ENCODE measurements at places on chromosomes 16 and 17.

DNA sequence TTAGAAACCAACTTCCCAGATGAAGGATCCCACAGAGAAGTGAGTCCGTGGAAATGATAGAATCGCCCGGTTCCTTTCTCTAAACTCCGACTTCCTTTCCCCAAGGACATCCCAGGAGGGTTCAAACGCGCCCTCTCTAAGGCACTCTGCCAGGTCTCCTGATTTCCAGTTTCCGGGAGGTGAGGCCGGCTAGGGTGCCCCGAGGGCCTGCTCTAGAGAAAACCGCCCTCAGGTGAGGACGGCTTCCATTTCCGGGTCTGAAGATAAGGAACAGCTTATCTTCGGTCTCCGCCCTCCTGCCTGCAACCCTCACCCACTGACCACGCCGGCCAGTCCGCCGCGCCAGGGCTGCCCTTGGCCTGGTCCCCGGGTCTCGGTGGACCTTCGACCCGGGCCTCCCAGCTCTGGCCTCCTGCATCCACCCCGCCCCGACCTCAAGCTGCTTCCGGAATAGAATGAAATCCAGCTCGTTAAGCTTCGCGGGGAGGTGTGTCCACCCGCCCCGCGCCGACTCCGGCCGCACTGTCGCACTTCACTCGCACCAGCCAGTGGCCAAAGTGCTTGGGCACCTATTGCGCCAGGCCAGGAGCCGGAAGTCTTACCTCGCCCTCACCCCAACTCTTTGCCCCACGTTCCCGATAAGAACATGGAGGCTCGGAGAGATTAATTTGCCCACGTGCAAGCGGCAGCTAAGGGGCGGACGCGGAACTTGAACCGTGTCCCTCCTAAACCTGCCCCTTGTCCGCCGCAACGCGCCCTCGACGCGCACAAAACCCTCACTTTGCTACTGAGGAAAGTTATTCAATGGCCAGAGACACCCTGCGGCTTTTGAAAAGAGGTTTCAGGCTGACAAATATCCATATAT lies 836 bp upstream of the MMP15 start:
- no peak for DNase-seq

DNA sequence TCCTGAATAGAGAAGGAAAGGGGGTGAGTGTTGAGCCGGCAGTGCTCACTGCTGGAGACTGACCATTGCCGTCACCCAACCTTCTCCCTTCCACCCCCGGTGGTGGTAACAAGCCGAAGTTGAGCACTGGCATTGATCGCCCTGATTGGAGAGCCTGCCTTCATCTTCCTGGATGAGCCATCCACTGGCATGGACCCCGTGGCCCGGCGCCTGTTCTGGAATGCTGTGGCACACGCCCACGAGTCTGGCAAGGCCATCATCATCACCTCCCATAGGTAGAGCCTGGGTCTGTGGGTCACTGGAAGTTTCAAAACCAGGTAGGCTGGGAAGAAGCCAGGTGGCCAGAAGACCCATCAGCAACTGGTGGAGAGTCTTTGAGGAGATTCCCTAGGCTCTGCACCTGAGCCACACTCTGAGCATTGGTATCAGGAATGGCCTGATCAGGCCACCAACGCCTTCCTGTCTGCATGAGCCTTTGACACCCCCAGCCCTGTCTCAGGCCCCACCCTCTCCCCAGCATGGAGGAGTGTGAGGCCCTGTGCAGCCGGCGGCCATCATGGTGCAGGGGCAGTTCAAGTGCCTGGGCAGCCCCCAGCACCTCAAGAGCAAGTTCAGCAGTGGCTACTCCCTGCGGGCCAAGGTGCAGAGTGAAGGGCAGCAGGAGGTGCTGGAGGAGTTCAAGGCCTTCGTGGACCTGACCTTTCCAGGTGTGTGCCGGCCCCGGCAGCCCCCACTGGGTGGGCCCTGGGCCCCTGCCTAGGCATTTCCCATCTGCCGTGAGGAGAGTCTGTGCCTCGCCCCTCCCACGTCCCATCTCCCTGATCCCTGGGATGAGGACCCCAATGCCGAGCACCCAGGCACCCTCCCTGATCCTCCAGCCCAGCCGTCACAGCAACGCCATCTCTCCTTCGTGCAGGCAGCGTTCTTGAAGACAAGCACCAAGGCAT lies 4.9 kb upstream of the CCNF start:
- DNase-seq, result no peak

DNA sequence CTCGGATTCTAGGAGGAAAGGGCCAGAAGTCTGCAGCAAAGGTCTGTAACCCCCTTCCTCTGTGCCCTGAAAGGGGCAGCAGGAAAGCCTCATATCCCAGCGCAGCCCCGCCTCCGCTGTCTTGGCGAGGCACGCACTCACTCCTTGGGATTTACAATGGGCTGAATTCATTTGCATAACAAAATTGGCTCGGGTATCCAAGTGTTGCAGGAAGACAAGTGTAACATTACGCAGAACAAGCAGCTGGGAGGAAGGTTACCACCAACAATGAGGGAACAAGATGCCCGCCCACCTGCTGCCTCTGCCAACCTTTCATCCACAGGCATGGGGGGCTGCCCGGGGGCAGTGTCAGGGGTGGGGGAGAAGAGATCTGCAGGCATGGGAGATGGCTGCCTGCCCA lies 130.4 kb downstream of the MRM1 start:
- DNase-seq, result no peak

DNA sequence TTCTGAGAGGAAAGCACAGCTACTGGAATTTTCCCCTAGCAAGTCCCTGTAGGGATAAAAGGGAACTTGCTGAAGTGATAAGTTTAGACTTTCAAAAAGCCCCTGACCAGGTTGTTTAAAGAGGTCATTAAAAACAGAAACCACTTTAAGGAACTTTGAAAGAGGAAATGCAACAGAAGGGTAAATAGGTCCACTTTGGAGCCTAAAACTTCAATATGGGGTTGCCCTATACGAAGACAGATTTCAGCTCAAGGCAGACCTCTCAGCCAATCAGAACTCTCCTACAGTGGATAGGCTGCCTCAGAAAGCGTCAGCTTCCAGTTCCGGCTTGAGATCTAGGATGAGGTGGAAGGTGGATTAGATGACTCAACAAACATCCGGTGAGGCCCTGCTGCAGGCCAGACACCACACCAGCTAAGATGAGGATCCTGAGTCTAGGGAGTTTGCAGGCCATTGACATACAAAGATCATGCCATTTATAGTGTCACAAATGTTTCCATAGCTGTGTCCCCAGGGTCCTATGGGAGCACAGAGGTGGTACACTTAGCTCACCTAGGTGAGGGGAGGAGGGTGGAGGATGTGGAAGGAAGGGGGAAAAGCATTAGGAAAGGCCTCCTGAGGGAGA lies 7.9 kb upstream of the MFSD6L start:
- DNase-seq, result no peak

GRCh38 chr16:88331989-88332920 lies 50.5 kb upstream of the ZNF469 start:
- DNase-seq, result no peak

- no peak for DNase-seq
These were observed at the start of gene OR1D2 for GRCh38 chr17:3104322-3104721. OR1D2 (minus strand) TSS chr17:3104422; CDS start chr17:3092996, 11,426 bp downstream.

DNA sequence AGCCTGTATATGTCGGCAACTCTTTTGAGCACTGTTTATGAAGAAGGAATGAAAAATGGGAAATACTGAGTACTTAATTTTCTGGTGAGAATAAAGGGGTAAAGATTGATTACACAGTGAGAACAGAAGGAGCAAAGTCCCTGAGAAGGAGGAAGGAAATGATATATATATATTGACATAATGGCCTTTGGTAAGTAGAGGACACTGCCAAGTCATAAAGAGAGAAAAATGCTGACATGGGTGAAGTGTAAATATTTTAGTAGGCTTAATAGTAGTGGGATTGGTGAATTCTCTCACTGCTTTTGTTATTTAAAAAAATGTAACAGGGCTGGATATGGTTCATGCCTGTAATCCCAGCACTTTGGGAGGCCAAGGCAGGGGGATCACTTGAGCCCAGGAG lies 16.2 kb downstream of the VMP1 start:
- no peak for DNase-seq

DNA sequence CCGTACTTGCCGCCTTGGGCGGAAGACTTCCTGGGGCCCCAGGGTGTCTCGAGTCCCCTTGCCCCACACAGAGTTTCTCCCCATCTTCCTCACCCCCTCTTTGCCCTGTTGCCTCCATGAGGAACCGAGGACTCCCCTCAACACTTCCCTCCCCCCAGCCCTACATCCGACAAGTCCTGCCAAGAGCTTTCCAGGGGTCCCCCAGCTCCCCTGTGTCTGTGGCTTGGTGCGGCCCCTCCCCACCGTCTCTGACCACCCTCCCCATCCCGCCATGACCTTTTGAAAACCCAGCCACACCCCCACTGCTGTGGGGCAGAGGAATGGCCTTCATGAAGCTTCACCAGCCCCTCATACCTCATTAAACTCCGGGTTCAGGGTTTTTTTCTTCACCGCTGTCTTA lies 11.4 kb downstream of the SCGB1C2 start:
- no peak for DNase-seq

GRCh38 chr17:82330322-82331239 lies 3.0 kb downstream of the SECTM1 start:
- DNase-seq, result no peak

- no peak for DNase-seq
These were observed 10.7 kb downstream of the PAM16 start for GRCh38 chr16:4340443-4340842.

GRCh38 chr17:82696916-82697807 lies 1.3 kb downstream of the RAB40B start:
- DNase-seq, result no peak

- DNase-seq, result no peak
These were observed 12.3 kb upstream of the PKMYT1 start for GRCh38 chr16:2992383-2993081.

DNA sequence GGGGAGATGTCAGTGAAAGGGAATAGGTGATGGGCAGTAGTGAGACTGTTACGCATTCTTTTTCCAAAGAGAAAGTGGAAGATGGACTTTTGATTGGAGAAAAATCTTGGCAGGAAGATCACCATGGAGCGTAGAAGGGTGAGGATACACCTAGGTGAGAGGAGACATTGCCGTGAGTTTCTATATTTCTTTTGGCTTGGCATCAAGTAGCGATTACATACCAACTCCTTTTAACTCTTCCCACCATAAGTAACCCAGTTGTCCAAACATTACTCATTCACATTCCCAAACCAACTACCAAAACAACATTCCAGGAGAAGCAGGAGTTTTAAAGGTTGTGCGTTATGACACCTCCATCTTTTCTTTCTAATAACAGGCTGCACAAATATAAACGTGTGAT lies 10.7 kb upstream of the KRT28 start:
- DNase-seq, result no peak

DNA sequence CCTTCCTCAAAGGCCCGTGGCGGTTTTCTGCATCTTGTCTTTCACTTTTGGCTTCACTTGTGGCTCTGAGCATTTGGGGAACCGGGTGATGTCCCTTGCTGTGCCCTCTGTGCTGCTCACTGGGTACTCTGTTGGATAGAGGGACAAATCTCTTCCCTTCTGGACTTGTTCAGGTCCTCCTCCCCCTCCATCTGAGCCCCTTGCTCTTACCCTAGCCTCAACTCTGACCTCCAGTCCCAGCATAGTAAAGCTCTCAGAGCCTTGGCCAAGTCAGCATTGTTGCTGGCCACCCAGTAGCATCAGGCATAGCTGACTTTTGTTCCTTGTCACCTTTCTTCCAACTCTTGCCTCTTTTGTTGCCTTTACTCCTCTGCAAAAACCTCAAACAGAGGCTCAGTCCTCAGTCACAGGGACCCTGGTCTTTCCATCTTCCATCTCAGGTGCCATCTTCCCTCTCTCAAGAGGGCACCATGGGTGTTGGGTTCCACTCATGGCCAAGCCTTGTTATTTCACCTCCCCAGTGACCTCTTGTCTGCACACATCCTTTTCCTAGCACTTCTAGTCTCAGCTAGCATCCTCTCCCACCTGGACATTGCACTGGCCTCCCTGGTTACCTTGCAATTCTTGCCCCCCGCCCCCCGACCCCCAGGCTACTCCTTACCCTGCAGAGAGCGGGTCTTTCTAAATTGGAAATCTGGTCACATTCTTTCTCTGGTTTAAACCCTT lies 393 bp upstream of the PSMB10 start:
- DNase-seq, result peak; percentile 56

DNA sequence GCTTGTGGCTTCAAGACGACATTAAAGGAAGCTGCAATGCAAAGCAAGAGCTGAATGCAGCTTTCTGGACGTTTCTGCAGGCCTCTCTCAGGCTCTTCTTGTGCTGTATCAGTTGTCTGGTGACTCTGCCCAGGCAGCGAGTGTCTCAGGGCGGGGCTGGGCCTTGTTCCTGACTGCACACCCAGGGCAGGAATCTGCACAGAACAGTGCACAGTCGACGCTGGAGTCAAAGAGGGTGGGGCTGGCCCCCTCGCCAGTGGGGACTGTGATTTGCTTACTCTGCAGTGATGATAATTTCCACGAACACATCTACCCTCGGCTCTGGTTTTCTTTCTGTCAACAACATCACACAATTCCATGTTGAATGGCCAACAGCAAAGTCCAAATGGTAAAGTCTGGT lies 60.7 kb downstream of the IRF8 start:
- no peak for DNase-seq

- DNase-seq, result no peak
These were observed 28.5 kb upstream of the VAT1L start for GRCh38 chr16:77759821-77760220.

GRCh38 chr16:12289175-12290063 lies 312.9 kb downstream of the SNX29 start:
- DNase-seq, result no peak

DNA sequence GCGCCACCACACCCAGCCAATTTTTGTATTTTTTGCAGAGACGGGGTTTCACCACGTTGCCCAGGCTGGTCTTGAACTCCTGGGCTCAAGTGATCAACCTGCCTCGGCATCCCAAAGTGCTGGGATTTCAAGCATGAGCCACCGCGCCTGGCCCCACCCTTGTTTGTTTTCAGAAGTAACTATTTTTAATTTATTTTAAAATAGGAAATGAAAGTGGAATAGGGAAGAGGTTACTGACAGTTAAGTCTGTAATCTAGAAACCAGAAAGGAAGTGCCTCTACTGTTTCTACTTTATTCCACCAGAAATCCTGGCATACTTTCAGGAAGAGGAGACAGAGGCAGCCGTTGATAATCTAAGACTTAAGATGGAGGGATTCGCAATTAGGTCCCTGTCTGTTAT lies 225.6 kb downstream of the TANC2 start:
- DNase-seq, result no peak

GRCh38 chr16:14238756-14239155 lies 167.6 kb downstream of the MRTFB start:
- DNase-seq, result no peak

GRCh38 chr16:49746545-49746944 lies 109.4 kb downstream of the ZNF423 start:
- DNase-seq, result no peak

DNA sequence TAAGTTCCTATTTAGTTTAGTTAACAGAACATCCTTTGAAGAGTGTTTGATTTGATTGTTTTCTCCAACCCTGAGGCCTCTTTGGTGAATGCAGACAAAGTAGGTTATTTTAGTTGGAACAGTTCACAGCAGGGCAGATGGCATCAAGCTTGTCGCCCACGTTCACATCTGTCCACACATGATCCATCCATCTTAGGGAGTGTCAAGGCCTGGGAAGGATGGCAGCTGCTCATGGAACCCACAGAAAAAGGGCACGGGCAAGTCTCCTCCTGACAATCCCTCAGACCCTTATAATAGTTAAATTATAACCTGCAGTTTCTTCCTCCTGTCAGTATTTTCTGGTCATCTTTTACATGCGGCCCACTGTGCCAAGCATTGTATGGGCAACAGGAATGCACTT lies 60.2 kb downstream of the KNOP1 start:
- DNase-seq, result no peak

- no peak for DNase-seq
These were observed 9.0 kb upstream of the PPP1R27 start for GRCh38 chr17:81843713-81844326.

- DNase-seq, result no peak
These were observed 536 bp downstream of the SLC38A10 start for GRCh38 chr17:81294512-81295030.

- DNase-seq, result no peak
These were observed 27.1 kb upstream of the SNN start for GRCh38 chr16:11640987-11641817.
